Mesenchymal stem cell (in vitro differentiated cells and primary cell): ENCODE measurements at places on chromosomes 16 and 17.

GRCh38 chr17:37706446-37706845 is 38.4 kb downstream of the HNF1B start:
- H3K27me3 ChIP-seq, result peaks cover 71% of the 10 kb centered on the region
- peaks cover 57% of the 10 kb centered on the region for H3K36me3 ChIP-seq
- H3K27ac ChIP-seq, result peak overlapping the region; percentile 13
- H3K4me1 ChIP-seq, result peaks cover 30% of the 10 kb centered on the region
- no peak overlapping the region for H3K4me3 ChIP-seq

DNA sequence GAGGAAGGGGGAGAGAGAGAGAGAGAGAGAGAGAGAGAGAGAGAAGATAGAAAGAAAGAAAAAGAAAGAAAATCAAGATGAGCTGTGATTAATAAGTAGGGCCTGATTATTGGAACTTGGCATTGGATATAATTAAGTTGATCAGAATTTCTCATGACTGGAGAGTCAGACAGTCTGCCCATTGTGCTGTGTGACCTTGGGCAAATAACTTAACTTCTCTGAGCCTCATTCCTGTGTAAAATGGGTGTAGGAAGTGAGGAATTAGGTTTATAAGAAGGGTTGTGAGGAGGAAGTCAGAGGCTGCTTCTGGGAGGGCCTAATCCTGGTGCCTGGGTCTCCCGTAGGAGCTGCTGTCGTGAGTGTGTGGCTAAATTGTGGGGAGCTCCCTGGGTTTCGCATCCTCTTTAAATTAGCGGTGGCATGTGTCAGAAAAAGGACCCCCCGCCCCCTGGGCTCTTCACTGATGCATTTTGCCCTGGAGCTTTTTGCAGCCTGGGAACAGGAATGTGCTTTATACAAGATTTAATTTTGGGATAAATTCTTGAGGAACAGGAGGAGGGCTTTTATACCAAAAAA is 76.0 kb downstream of the CMIP start:
- H3K4me1 ChIP-seq, result peaks cover 16% of the 10 kb centered on the region
- H3K27ac ChIP-seq, result no peak overlapping the region

- H3K4me3 ChIP-seq, result no peak overlapping the region
- no peaks in the 10 kb centered on the region for H3K36me3 ChIP-seq
- no peak overlapping the region for H3K27ac ChIP-seq
- no peaks in the 10 kb centered on the region for H3K4me1 ChIP-seq
- H3K27me3 ChIP-seq, result no peaks in the 10 kb centered on the region
Observed at GRCh38 chr16:13795131-13795530, 124.8 kb upstream of the ERCC4 start.

DNA sequence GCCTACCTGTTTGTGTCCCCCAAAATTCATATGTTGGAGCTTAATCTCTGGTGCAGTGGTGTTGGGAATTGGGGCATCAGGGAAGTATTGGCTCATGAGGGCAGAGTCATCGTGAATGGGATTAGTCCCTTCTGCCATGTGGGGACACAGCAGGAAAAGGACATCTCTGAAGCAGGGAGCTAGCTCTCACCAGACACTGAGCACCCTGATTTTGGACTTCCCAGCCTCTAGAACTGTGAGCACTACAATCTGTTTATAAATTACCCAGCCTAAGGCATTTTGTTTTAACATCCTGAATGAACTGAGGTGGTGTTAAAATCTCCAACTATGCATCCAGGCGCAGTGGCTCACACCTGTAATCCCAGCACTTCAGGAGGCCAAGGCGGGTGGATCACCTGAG is 206.0 kb downstream of the SEC14L1 start:
- H3K4me1 ChIP-seq, result peaks cover 33% of the 10 kb centered on the region
- H3K4me3 ChIP-seq, result no peak overlapping the region
- no peaks in the 10 kb centered on the region for H3K27me3 ChIP-seq
- no peak overlapping the region for H3K27ac ChIP-seq

GRCh38 chr17:65750631-65751115 is 189.2 kb upstream of the AXIN2 start:
- H3K27me3 ChIP-seq, result no peaks in the 10 kb centered on the region
- peaks cover 3% of the 10 kb centered on the region for H3K4me1 ChIP-seq
- no peak overlapping the region for H3K4me3 ChIP-seq
- H3K27ac ChIP-seq, result no peak overlapping the region
- no peaks in the 10 kb centered on the region for H3K36me3 ChIP-seq
- peak; percentile 44 for DNase-seq
